Mucosa of descending colon (tissue), 3 donors: ENCODE measurements at places on chromosomes 12 and 14. TPM values are rescaled to one million over a fixed set of nuclear protein-coding genes. Genes with fewer than 3 reads are reported as not detected.

Gene RPL10L
- total RNA-seq: 15.8 TPM

Gene LALBA
- not detected for total RNA-seq

Gene TESPA1
- total RNA-seq: 0.75 TPM

Gene WDHD1
- 2.6 TPM for total RNA-seq

Gene CLEC4C
- not detected for total RNA-seq
